Spinal cord (tissue), 10 donors: ENCODE measurements at places on chromosomes 12 and 14. TPM values are rescaled to one million over a fixed set of nuclear protein-coding genes. Genes with fewer than 3 reads are reported as not detected.

Gene PIANP
- polyA plus RNA-seq = 81.7 TPM

Gene LRRC9
- 2.5 TPM for polyA plus RNA-seq

DNA sequence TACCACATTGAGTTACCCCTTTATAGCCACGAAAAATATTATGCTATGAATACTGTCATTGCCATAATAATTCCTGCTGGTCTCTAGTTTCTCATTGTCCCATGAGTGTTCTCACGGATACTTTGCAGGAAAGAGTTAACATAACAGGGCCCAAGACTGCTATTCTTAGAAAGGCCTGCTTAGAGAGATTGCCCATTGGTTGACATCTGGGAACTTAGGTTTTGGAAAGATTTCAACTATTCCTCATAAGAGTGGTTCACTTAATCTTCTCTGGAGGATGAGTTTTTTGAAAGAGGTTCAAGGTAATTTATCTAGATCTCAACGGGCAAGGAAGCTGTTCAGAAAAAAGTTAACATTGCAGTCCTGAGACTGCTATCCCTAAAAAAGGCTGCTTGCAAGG, 18.4 kb upstream of the PRPF39 start:
- no peak overlapping the region for H3K4me3 ChIP-seq
- no peaks in the 10 kb centered on the region for H3K4me1 ChIP-seq
- no peaks in the 10 kb centered on the region for H3K27me3 ChIP-seq
- DNase-seq = no peak
- no peak overlapping the region for H3K27ac ChIP-seq
- peaks cover 6% of the 10 kb centered on the region for H3K36me3 ChIP-seq

Gene TPPP2
- polyA plus RNA-seq = 0.71 TPM

DNA sequence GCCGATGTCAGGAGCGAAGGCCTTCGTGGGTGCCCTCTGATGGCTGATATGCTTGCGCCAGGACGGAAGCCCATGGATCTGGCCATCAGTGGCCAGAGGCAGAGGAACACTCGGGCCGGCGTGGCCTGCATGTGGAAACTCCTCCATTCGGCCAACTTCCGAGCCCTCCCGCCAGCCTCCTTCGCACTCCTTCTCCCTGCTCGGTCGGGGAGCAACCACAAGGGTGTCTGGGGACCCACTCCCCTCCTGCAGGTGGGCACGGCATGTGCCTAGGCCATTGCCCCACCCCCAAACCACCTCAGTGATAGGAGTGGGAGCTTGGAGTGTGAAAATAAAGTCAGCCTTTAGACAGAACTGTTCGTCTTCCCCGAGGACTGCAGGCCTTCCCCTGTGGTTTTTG, 231.3 kb downstream of the BCL11B start:
- H3K4me1 ChIP-seq = peaks cover 12% of the 10 kb centered on the region
- no peaks in the 10 kb centered on the region for H3K36me3 ChIP-seq
- no peaks in the 10 kb centered on the region for H3K27me3 ChIP-seq
- H3K27ac ChIP-seq = no peak overlapping the region
- no peak for DNase-seq

DNA sequence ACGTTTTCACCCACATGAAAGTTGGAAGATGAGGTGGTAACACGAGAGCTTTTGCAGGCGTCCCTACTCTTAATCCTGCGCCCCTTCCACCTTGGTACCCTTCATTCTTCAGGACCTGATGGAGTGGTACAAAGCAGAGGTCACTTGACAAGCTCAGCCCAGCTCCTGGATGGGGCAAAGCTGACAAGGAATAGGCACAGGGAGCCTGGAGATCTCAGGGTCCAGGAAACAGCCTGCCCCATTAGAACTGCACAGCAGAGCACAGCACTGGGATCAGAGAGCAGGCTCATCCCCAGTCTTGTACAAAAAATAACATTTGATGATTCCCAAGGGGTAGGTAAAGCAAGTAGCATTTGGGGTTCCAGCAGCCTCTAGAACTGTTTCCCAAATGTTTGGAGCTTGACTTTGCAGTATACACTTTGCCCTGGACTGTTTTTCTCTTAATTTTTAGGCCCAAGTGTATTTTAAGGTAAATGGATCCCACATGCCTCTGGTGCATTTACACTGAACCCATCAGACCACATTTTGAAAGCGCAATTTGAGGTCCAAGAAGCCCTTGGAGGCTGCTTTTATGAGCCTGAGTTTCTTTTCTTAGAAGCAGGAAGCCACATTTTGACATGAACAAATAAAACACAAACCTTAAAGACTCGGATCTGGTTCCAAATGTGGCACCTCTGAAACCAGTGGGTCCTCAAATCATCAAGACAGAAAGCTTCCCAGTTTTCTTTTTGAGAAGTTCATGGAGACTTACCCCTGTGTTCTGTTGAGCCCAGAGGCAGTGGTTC, 633 bp downstream of the TC2N start:
- no peak overlapping the region for H3K4me3 ChIP-seq
- no peaks in the 10 kb centered on the region for H3K27me3 ChIP-seq
- no peak overlapping the region for H3K27ac ChIP-seq
- H3K36me3 ChIP-seq = no peaks in the 10 kb centered on the region

Gene DIP2B
- polyA plus RNA-seq = 41.8 TPM

DNA sequence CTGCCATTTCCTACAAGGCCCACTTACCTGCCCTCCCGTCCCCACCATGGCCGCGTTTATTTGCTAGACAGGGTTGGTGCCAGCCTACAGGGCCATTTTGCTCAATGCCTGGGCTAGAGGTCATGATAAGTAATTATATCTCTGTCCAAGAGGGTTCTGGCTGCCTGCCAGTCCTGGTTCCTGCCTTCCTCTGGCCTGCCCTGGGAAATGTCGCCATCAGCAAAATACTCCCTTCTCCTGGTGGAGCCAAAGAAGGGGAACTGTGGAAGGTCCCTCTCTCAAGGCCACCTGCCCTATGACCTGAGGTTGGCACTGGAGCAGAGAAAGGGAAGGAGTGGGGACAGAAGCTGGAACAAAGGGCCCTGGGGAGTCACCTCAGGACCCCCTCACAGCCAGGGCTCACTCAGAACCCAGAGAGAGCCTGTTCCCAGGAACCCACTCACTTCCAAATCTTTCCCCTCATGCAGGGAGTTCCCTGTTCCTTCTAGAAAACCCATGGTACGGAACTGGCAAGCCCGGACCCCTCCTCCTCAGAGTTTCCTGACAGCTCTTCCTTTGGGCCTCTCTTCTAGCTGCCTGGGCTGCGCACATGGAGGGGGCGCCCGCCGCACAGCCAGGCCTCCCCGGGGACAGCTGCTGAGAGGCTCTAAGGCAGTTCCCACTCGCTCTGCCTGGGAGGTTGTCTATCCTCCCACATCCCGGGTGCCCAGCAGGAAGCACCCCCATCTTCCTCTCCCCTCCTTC, 280.5 kb downstream of the DPF3 start:
- no peak overlapping the region for H3K27ac ChIP-seq
- H3K36me3 ChIP-seq = peaks cover 5% of the 10 kb centered on the region
- H3K4me3 ChIP-seq = no peak overlapping the region
- no peak for DNase-seq
- H3K27me3 ChIP-seq = no peaks in the 10 kb centered on the region
- H3K4me1 ChIP-seq = peaks cover 33% of the 10 kb centered on the region

GRCh38 chr12:65611396-65611795, 212.9 kb upstream of the HMGA2 start:
- H3K4me3 ChIP-seq = no peak overlapping the region
- H3K27me3 ChIP-seq = no peaks in the 10 kb centered on the region
- H3K27ac ChIP-seq = no peak overlapping the region
- H3K36me3 ChIP-seq = no peaks in the 10 kb centered on the region

- no peaks in the 10 kb centered on the region for H3K27me3 ChIP-seq
- no peak overlapping the region for H3K4me3 ChIP-seq
- peak overlapping the region; percentile 51 for H3K27ac ChIP-seq
These were observed 4.8 kb downstream of the MYH7 start for GRCh38 chr14:23430723-23431085.

DNA sequence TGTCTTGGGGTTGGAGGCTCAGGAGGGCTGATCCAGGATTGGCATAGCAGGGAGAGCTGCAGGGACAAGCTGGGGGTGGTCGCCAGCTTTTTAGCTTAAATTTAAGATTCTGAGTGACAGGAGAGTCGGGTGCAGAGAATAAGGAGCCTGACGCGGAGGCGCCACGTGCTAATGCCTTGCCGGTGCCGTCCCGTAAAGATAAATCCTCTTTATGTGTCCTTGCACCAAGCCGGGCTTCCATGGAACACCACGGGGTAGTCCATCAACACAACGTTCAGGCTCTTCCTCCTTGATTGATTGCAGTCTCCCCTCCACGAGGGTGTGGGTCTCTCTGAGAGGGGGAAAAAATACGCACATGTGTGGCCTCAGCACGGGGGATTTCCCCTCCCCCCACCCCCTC, 3.9 kb downstream of the DLK1 start:
- no peak overlapping the region for H3K27ac ChIP-seq
- no peaks in the 10 kb centered on the region for H3K36me3 ChIP-seq
- peaks cover 54% of the 10 kb centered on the region for H3K27me3 ChIP-seq
- H3K4me3 ChIP-seq = no peak overlapping the region
- H3K4me1 ChIP-seq = peaks cover 46% of the 10 kb centered on the region

- no peak for DNase-seq
- H3K4me1 ChIP-seq = peaks cover 24% of the 10 kb centered on the region
- H3K36me3 ChIP-seq = no peaks in the 10 kb centered on the region
- H3K27me3 ChIP-seq = peaks cover 11% of the 10 kb centered on the region
- no peak overlapping the region for H3K27ac ChIP-seq
These were observed 41.8 kb upstream of the CLMN start for GRCh38 chr14:95361373-95362137.
